ENCODE measurements at places on chromosomes 5 and 9.

DNA sequence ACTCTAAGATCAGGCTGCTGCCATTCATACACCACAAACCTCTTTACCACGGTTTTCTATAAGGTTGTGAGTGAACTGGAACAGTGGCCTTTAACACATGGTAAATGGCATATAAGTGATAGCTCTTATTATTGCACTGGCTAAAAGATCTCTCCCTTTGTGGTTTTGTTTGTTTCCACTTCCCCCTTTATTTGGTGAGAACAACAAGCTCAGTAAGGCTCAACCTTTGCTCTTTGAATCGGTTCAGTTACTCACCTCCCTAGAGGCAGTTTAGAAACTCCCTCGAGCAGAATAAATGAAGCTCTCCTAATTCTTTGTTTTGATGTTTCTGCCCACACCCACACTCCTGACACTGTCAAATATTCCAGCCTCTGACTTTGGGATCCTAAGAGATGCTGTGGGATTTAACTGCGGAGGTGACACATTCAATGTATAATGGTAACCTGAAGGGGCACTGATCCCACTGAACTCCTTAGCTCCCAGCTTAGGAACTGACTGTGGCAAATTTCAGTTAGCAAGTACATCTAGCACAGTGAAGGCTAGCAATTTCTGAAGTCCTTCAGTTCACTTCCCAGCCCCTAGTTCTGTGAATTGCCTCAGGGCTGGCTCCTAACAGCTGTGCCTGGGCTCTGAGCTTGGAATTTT, 22.5 kb upstream of the RAD23B start:
- DNase-seq, result no peak

DNA sequence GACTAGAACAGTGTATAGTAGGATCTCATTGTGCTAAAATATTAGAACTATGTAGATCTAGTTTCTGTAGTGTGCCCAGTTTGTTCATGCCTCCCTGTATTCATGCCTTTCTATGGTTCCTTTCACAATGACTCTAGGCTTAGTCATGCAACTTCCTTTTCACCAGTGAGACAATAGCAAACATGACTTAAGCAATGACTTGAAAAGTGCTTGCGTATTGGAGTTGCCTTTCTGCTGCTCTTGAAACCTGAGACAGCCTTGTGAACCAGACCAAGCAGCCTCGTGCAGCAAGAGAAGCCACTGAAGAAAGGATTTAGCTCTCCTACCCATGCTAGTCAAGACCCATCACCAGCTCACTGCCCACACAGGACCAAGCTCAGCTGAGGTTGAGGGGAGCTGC, 294.5 kb upstream of the TAS2R1 start:
- DNase-seq, result no peak

GRCh38 chr5:83530193-83530592, 58.6 kb downstream of the VCAN start:
- DNase-seq, result no peak

DNA sequence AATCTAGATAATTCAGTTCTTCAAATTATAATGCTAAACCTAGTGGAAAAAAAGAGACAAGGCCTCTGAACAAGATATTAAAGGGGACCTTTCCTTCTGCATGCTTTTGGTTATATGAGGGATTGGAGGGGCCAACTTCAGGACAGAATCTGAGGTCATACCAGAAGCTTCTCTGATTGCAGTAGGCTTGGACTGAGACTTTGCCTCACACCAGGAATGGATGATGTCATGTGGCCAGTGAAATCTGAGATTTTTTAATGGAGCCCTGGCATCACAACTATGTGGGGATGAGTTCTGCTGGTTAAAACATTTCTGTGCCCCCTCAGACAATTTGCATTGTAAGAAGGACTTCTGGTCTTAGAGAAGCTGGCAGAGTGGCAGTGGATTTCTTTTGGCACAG, 88.6 kb downstream of the ANGPTL2 start:
- DNase-seq, result no peak

DNA sequence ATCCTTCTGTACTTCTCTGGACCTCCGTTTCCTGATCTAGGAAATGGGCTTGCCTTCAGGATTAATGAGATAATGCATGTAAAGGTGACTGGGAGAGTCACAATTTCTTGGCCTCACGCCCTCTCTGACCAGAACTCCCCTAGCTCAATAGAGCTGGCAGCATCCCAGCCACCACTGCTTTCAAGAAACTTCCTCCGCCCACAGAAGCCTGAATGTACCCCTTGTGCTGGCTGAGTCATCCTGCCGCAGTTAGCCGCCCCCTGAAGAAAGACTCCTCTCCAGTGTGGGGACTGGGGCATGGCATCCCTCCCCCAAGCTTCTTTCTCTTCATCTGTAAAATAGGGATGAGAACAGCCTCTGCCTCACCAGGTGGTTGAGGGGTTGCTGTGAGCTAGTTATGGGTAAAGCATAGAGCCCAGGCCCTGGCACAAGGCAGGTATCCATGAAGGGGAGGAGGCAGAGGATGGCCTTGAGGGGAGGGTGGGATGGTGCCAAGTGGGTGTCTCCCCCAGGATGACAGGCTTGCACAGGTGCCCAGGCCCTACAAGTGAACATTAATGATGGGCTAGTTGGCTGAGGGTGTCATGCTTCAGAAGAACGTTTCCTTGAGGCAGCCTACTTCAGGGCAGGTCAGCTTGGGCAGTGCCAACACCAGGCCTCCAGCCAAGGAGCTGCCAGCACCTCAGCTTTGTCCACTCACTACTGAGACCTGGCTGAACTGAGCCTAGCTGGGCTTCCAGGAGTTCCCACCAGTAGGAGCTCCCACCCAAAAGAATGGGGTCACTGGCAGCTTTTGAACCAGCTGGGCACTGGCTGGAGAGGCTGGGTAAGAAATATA, 3.4 kb downstream of the PDLIM4 start:
- peak; percentile 78 for DNase-seq

DNA sequence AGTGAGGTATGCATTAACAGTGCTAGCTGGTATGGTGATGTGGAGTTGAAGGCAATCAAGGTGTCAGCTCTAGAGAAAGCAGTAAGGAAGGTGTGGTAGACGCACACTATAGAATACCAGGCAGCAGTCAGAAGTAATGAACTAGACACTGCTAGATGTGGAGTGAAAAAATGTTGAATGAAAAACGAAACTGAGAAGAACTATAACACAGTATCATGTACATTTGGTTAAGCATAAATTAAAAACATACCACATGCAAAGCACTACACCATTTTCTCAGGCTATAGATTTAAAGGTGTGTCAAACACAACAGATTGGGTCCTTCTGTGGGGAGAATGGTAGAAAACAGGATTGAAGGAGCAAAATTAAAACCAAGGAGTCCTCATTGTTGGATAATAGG, 15.4 kb downstream of the ZNF622 start:
- DNase-seq, result no peak

GRCh38 chr5:111731638-111732037, 25.4 kb downstream of the NREP start:
- DNase-seq, result no peak

- DNase-seq, result no peak
Measured at GRCh38 chr5:67081261-67081660, 115.3 kb downstream of the CD180 start.

- DNase-seq, result no peak
Measured at GRCh38 chr5:154264549-154265196, 74.1 kb downstream of the GALNT10 start.

- peak; percentile 21 for DNase-seq
Measured at GRCh38 chr5:52915176-52915875, 73.8 kb upstream of the ITGA2 start.

DNA sequence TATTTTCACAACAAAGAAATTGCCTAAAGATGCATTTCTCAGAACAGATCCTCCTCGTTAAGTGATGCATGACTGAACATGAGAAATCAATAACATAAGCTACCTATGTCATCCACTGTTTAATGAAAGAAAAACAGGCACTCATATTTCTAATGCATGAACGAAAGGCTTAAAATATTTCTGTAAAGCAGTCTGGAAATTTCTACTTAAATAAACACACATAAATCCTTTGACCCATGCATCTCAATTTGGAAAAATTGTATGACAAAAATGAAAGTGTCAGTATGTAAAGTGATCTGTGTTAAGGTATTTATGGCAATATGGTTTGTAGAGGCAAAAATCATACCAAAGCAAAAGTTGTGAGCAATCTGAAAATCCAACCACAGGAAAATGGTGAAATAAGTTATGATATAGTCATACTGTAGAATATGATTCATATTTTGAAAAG, 399.2 kb upstream of the GRAMD2B start:
- no peak for DNase-seq

DNA sequence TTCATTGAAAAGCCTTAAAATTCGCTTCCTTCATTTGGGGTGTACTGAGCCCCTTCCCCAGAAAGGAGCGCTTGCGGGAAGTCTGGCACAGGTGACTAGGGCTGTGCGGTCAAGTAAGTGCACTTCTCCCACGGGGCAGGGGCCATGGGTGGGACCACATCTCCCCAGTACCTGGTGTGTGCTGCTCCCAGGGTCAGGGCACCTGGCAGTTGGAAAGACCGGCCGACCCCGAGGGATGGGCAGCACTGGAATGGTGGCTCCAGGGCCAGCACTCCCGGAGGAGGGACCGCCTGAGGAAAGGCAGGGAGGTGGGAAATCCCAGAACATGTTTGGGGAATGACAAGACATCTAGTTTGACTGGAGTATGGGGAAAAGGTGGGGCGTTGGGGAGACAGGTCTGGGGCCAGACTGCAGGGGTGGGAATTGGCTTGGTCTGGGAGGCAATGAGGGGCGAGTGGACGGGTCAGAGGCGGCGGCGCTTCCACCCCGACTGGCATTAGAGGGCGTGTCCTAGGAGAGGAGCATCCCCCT, 727 bp upstream of the GLIPR2 start:
- DNase-seq, result no peak

GRCh38 chr5:72651779-72652178, 144.6 kb upstream of the ZNF366 start:
- no peak for DNase-seq

GRCh38 chr5:45062044-45062443, 253.3 kb downstream of the MRPS30 start:
- DNase-seq, result no peak

DNA sequence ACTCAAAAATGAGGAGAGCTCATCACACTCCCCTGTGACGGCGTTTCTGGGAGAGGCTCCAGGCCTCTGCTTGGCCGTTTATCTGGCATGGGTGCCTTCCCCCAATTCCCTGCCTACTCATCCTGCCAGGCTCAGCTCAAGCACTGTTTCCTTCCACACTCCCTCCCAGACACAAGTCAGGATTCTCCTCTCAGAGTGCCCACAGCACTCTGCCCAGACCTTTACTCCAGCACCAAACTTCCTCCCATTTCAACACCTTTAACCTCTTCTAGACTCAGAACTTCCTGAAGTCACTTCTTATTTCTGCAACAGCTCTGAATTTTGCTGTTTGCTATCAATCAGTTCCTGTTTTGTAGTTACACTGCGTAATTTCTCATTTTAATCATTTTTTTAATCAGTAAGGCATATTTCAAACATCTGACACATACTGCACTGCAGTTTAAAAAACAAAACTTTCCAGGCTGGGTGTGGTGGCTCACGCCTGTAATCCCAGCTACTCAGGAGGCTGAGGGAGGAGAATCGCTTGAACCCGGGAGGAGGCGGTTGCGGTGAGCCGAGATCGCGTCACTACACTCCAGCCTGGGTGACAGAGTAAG, 16.0 kb downstream of the TRMO start:
- no peak for DNase-seq

DNA sequence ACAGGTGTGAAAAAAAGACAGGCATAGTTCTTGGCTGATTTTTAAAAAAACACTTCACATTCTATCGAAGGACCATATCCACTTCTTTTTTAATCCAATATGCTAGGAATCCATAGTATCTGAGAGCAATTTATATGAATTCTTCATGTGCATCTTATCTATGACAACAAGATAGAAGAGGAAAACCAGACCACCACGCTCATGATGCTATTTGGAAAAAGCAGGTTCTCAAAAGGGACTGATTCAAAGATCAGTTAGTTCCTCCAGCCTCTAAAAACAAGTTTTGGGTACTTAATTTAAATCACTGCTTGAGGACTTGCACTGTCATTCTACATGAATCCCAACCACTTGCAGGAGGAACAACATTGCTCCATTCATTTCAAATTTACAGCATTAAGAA, 6.3 kb downstream of the MEF2C start:
- no peak for DNase-seq

- DNase-seq, result no peak
Measured at GRCh38 chr5:33692980-33693379, 198.8 kb downstream of the ADAMTS12 start.

GRCh38 chr9:95764533-95765319, 110.8 kb upstream of the ERCC6L2 start:
- no peak for DNase-seq

GRCh38 chr9:111937781-111938426, 41.3 kb downstream of the UGCG start:
- DNase-seq, result peak; percentile 62

- peak; percentile 73 for DNase-seq
Measured at GRCh38 chr9:21031091-21031807, at the start of gene HACD4. Gene HACD4 (minus strand): TSS chr9:21031640. CDS start chr9:21031590, 50 bp downstream.

GRCh38 chr9:81984928-81985327, 3.6 kb upstream of the SPATA31D1 start:
- no peak for DNase-seq

GRCh38 chr5:109866051-109866450, 176.3 kb downstream of the MAN2A1 start:
- DNase-seq, result no peak

DNA sequence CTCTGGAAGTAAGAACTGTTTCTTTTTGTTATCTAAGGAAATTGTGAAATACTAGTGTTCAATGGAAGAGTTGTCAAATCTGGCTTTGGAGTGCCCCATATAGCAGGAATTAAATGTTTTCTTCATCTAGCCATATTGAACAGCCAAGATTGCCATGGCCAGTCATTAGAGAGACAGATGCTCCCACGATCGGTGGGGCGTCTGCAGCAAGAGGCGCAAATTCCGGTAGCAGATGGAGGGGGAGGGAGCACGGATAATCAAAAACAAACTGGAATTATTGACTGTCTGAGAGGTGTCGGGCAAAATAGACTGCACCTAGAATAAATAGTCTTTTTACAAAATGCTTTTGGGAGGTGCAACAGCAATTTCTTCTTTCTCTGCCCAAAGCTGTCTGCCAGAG, 139.1 kb upstream of the FSTL4 start:
- DNase-seq, result no peak

DNA sequence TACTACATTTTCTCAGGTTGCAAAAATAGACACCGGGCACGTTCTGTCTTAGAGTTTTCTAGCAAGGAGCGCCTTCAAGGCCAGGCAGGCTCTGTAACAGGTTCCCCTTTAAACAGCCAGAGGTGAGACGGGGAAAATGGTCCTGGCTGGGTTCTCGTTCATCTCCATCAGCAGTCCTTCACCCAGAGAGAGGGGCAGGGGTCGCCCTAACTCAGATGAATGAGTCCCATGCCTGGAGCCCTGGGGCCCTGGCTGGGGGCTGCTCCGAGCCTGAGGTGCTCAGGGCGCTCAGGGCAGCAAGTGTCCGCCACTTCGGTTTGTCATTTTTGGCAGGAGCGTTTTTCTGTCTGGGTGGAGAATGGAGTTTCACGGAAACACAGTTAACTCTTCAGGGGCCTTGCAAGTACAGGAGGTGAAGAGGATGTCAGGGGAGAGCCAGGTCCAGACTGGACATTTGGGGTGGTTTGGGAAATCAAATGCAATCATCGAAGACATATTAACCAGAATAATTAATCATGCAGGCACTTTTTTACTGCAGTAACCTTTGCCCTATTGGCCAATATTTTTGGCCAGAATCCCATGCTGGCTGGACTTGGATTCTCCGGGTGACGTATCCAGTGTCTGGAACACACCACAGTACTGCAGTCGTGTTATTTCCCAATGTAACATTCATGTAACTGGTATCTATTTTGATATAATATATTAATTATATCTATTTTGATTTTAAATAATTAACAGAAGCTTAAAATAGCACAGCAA, 2.9 kb downstream of the NTNG2 start:
- no peak for DNase-seq
